T-helper 17 cell (primary cell): ENCODE measurements at places on chromosomes 2 and 18. TPM values are rescaled to one million over a fixed set of nuclear protein-coding genes. Genes with fewer than 3 reads are reported as not detected.

GRCh38 chr2:168243061-168243460, 4.3 kb downstream of the STK39 start:
- peaks cover 32% of the 10 kb centered on the region for H3K4me1 ChIP-seq
- DNase-seq = no peak
- peak overlapping the region; percentile 95 for H3K27ac ChIP-seq
- H3K4me3 ChIP-seq = peak overlapping the region; percentile 7

- peak overlapping the region; percentile 88 for H3K27ac ChIP-seq
- H3K4me3 ChIP-seq = no peak overlapping the region
- H3K27me3 ChIP-seq = no peaks in the 10 kb centered on the region
- H3K36me3 ChIP-seq = peaks cover 5% of the 10 kb centered on the region
Observed at GRCh38 chr2:47054036-47054555, 101.0 kb downstream of the STPG4 start.

- no peak overlapping the region for H3K27ac ChIP-seq
- no peaks in the 10 kb centered on the region for H3K36me3 ChIP-seq
- no peak overlapping the region for H3K4me3 ChIP-seq
Observed at GRCh38 chr2:206354129-206354528, 79.7 kb downstream of the ZDBF2 start.

DNA sequence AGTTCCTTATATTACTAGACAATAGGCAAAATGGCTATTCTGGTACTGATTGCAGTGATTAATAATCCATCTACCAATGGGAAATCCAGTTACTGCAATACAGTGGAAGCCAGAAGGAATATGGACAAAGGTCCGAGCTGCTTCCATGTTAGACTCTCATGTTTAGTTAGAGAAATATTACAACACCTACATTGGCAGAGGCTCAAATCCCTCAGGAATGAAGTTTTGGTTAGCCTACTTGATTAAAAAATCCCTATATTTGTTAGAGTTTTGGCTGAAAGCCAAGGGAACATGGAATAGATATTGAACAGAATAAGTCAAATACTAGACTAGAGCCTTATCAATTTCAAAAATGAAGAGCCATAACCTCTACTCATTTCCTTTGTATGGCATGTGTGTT, 48.5 kb downstream of the ARL6IP6 start:
- H3K4me1 ChIP-seq = no peaks in the 10 kb centered on the region
- H3K36me3 ChIP-seq = peaks cover 4% of the 10 kb centered on the region
- H3K27ac ChIP-seq = no peak overlapping the region
- no peaks in the 10 kb centered on the region for H3K27me3 ChIP-seq
- DNase-seq = no peak

GRCh38 chr2:144522897-144523595, 3.1 kb upstream of the ZEB2 start:
- peaks cover 44% of the 10 kb centered on the region for H3K27me3 ChIP-seq
- peaks cover 14% of the 10 kb centered on the region for H3K4me1 ChIP-seq
- no peak overlapping the region for H3K27ac ChIP-seq
- H3K4me3 ChIP-seq = peak overlapping the region; percentile 83

GRCh38 chr2:96806468-96807126, 9.5 kb upstream of the CNNM3 start:
- DNase-seq = peak; percentile 18
- H3K27me3 ChIP-seq = no peaks in the 10 kb centered on the region
- H3K4me1 ChIP-seq = peaks cover 20% of the 10 kb centered on the region
- H3K4me3 ChIP-seq = peak overlapping the region; percentile 83

GRCh38 chr2:168684921-168685599, 117.4 kb upstream of the NOSTRIN start:
- no peak overlapping the region for H3K4me3 ChIP-seq
- DNase-seq = no peak
- peaks cover 2% of the 10 kb centered on the region for H3K36me3 ChIP-seq
- peaks cover 7% of the 10 kb centered on the region for H3K4me1 ChIP-seq
- H3K27me3 ChIP-seq = no peaks in the 10 kb centered on the region

Gene LOXL3
- total RNA-seq = 0.75 TPM

Gene GGCX
- total RNA-seq = 17.8 TPM
